H54 (cell line): ENCODE measurements at places on chromosomes 5 and 9.

- DNase-seq: no peak
These were observed 143.6 kb downstream of the MRPS30 start for GRCh38 chr5:44952376-44952775.

GRCh38 chr5:117262572-117263131, 688.0 kb upstream of the SEMA6A start:
- DNase-seq: no peak

DNA sequence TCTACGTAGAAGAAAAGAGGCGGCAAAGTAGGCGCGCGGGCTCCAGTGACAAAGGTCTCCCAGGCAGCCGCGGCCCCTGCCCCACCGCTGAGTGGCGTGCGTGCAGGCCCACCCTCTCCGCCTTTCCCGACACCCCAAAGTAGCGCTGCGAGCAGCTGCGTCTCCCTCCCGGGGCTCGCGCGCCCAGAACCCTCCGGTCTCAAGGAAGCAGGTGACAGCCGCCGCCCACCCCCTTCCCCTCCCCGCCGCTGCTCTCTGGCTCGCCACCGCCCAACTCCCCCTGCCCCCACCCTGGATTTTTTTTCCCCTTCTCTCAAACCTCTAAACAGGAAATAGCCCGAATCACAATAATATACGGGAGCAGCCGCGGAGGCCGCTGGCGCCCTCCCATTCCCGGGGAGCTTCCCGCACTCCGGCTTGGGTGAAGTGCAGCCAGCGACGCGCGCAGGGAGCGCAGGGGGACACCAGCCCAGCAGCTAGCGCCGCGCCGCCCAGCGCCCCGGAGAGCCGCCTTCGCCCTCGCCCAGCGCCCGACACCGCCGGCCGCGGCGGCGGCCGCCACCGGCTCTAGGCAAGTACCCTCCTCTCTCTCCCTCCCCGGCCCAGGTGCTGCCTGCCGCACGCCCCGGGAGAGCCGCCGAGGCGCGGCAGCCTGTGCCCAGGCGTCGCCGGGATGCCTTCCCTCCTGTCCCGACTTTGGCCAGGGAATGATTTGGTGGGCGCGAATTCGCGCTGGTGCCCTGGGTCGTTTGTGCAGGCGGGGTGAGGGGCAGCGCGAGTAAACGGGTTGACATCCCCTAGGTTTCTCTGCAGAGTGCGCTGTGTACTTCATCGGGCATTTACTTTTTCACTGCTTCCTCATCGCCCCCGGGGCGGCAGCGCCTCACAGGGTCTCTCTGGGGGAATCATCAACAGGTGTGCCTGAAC, 52.7 kb upstream of the TJP2 start:
- peak; percentile 77 for DNase-seq

- no peak for DNase-seq
These were observed 486.7 kb downstream of the EFNA5 start for GRCh38 chr5:107184066-107184465.
